Fibroblast of the aortic adventitia (primary cell): ENCODE measurements at places on chromosomes 3 and 15. TPM values are rescaled to one million over a fixed set of nuclear protein-coding genes. Genes with fewer than 3 reads are reported as not detected.

GRCh38 chr15:78991476-78991875 is 46.6 kb upstream of the CTSH start:
- DNase-seq: no peak

DNA sequence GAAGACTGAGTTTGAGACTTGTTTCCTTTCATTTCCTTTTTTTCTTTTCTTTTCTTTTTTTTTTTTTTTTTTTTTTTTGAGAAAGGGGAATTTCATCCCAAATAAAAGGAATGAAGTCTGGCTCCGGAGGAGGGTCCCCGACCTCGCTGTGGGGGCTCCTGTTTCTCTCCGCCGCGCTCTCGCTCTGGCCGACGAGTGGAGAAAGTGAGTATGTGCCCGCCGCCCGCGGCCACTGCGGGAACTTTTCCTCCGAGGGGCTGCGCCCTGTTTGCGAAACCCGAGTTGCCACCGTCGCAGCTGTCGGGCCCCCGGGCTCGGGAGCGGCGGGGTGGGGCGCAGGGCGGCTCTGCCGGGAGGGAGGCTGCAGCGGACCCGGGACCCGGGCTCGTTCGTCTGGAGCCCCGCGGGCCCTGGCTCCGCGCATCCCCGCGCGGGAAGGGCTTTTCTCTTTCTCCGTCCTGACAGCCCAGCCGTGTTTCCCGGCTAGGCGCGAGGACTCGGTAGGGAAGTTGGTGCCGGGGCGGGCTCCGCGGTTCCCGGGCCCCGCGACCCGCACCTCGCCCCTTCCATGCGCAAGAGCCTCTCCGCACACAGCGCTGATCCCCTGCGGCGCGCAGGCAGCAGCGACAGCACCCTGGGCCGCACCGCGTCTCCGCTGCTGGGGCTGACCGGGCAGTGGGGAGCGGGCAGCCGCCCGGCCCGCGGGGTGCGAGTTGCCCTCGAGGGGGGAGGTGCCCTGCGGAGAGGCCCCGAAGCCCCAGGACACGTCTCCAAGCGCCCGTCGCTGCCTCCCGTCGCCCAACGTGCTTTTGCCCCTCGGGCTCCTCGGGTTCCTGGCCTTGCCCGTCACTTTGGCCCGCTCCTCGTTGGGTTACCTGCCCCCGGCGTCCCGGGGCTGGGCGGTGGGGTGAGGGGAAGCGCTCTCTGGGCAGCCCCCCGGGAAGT is 1.4 kb downstream of the IGF1R start:
- DNase-seq: peak; percentile 33

GRCh38 chr3:194931347-194931746 is 245.7 kb downstream of the FAM43A start:
- peak; percentile 26 for DNase-seq

GRCh38 chr15:64249883-64250575 is 87.2 kb upstream of the PPIB start:
- peak; percentile 43 for DNase-seq

DNA sequence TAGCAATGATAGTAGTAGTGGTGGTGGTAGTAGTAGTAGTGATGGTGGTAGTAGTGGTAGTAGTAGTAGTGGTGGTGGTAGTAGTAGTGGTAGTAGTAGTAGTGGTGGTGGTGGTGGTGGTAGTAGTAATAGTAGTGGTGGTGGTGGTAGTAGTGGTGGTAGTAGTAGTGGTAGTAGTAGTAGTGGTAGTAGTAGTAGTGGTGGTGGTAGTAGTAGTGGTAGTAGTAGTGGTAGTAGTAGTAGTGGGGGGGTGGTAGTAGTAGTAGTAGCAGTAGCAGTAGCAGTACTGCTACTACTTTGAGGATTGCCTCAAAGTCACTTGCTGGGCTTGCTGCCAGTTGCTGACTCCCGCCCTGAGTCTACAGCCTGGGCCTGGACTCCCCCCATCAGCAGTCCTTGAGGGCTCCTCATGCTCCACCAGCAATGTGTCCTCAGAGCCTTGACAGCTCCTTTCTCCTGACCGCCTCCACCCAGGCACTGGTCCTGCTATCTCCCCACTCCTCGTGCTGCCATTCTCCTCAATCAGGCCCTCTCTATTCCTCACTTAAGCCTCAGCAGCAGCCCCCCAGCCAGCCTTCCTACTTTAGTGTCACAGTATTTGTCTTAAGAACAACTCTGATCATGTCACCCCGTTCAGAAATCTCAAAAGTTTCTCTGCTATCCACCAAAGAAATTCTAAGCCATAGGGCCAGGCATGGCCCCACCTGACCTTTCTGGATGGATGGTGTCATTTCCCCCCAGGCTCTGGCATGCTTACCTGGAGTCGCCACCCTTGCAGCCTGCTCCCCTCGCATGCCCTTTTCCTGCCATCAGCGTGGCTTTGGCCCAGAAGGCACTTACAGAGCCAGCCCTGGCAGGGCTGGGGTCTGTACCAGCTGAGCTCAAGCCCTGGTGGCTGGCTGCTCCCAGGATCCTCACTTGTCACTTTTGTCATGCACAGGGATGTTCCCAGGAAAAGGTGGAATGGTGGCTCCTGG is 45.6 kb downstream of the DLEC1 start:
- DNase-seq: peak; percentile 31

- DNase-seq: no peak
These were observed 75.8 kb upstream of the GATA2 start for GRCh38 chr3:128568602-128569490.

GRCh38 chr15:89888214-89888804 is 5.5 kb downstream of the AP3S2 start:
- DNase-seq: peak; percentile 84

- peak; percentile 46 for DNase-seq
These were observed 606 bp downstream of the EIF2A start for GRCh38 chr3:150547045-150547741.

DNA sequence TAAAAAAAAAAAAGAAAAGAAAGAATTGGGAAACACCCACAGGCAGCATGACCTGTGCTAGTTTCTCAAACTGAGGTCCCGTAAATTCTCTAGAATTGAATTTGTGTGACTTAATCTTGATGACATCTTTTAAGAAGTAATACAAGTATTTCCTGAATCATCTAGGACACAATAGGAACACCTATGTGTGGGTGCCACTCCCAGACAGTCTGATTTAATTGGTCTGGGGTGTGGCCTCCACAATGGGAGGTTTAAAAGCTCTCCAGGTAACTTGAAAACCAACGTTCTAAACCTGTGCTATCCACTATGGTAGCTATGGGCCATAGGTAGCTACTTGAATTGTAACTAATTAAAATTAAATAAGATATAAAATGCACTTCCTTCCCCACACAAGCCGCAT is 28.1 kb downstream of the CFAP92 start:
- no peak for DNase-seq

GRCh38 chr15:74131628-74132413 is 1.4 kb downstream of the ISLR2 start:
- DNase-seq: no peak

DNA sequence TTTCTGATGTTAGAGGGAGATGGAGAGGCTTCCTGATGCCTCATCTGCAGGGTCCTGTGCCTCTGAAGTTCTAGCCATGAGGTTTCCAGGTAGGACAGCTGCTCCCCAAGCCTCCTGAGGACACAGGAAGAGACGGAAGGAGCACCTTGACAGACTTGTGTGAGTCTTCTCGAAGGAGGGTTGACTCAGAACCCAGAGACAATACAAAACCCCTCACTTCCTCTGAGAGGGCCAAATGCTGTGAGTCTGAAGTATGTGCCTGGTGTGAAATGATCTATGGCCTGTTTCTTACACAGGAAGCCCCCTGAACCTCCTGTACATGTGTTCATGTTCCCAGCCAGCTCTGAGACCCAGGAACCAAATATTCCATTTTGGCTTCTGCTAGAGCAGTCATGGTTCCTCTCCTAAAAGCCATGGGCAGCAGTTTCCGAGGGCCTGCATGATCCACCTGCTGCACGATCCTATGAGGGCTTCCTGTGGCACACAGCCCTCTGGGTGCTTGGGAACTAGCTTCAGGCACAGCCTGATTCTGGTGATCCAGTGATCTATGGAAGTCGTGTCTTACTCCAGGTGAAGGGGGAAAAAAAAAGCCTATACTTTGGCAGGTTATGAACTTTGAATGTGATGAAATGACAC is 62.2 kb downstream of the AAGAB start:
- no peak for DNase-seq

- DNase-seq: peak; percentile 86
These were observed 3.4 kb upstream of the COL7A1 start for GRCh38 chr3:48598323-48599076.

DNA sequence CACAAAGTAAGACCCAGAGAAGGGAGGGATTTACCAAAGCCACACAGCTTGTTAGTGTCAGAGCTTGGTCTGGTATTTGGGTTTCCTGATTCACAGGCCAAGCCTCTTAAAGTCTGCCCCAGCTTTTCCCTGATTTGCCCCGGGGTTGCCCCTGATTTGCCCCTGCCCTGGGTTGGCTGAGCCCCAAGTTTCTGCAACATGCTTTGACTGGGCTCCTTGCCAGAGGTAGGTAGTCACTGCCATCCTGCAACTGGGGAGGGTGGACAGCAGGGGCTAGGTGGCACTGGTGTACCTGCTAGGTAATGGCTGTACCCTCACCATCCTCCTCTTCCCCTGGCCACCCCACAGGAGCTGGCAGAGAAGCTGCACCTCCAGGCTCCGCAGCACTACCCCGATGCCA is 2.5 kb downstream of the MPI start:
- DNase-seq: no peak

- no peak for DNase-seq
These were observed 621.4 kb downstream of the FHIT start for GRCh38 chr3:60629816-60630215.

- DNase-seq: no peak
These were observed 60.4 kb upstream of the SPPL2A start for GRCh38 chr15:50825946-50826345.

GRCh38 chr15:52146776-52147175 is 34.2 kb upstream of the BCL2L10 start:
- DNase-seq: peak; percentile 53

- no peak for DNase-seq
These were observed 95.7 kb upstream of the ALDH1A3 start for GRCh38 chr15:100783760-100784492.

DNA sequence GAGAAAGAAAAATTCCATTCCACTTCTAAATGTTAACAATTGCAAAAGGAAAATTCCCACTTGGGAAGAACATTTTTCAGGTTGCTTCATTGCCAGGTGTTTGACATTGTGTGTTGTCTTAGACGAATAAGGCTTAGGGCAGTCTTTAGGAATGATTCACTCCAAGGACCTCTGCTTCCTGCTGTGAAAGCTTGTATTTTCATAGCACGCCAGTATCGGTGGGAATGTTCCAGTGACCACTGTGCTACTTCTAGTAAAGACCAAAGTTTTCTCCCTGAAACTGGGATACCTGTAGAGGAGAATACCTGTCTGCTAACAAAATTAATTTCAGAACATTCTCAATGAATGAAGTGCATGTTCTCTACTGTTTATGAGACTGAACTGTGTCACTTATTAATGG is 64.1 kb downstream of the CDIN1 start:
- DNase-seq: no peak

GRCh38 chr15:25226360-25226759 is 212.5 kb downstream of the UBE3A start:
- DNase-seq: no peak

DNA sequence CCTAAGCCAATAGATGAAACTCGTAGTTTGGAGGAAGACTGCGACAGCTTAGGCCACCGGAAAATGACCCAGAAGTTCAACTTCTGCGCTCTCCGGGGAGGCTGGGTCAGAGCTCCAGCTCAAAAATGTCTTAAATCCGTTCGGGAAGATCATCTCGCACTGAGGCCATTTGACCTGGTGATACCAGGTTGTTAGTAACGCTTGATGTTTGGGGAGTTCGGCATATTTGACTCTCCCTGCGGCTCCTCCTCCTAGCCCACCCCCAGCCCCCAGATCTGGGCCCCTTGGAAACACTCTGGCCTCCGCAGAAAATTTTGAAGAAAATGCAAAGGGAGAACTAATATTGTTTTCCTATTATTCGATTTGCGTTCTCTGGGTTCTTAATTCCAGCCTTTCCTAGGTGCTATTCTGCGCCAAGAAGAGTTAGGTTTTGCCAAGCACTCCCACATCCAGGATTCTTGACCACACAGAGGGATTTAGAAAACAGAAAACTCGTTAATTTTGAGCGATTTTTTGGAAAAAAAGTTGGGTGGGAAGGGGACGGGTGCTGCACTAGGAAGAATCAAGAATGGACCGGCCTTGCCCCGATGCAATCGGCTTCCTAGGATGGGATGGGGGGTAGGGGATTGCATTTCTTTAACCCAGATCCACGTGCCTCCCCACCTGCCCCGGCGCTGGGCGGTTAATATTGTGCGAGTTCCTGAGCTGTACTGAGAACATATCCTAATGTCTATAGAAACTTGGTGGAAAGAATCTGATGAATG is 50.0 kb downstream of the ZIC4 start:
- DNase-seq: no peak

DNA sequence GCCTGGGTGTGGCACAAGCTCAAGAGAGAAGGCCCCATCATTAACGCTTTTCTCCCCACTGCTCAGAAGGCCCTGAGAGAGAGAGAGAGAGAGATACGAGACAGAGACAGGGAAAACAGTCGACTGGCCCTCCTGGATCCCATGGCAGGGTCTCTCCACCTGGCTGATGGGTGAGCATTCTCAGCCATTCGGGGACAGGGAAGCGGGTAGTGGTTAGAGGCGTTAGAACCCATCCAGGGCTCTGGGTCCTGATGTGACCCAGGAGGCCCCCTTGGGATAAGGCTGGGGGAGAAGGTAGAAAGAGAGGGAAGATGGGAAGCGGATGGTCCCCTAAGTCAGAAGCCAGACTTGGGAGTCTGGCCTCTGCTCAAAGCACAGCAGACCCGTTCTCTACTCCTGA is 7.9 kb downstream of the TGM5 start:
- DNase-seq: no peak

GRCh38 chr15:39581793-39582285 is 960 bp downstream of the THBS1 start:
- peak; percentile 60 for DNase-seq

COPG1 gene
- total RNA-seq: 235 and 371 TPM in 2 replicates

TRMT10C gene
- 26.2 and 32.5 TPM in 2 replicates for total RNA-seq

THOC7 gene
- 44.9 and 68.0 TPM in 2 replicates for total RNA-seq

MINAR1 gene
- 0.98 and 1.7 TPM in 2 replicates for total RNA-seq

FYTTD1 gene
- total RNA-seq: 30.4 and 40.2 TPM in 2 replicates

TMEM212 gene
- not detected in 2 replicates for total RNA-seq

HYAL1 gene
- total RNA-seq: 0.90 TPM in 1 of 2 replicates, not detected in the other

SMAD6 gene
- 17.4 and 27.2 TPM in 2 replicates for total RNA-seq

LYSMD2 gene
- 3.1 and 7.6 TPM in 2 replicates for total RNA-seq

GOLGA8R gene
- 0.33 and 2.3 TPM in 2 replicates for total RNA-seq

CLDN11 gene
- 375 and 661 TPM in 2 replicates for total RNA-seq

ACKR4 gene
- total RNA-seq: 11.4 and 175 TPM in 2 replicates

SH3GL3 gene
- total RNA-seq: 0.09 and 2.1 TPM in 2 replicates

CSPG5 gene
- total RNA-seq: 0.09 TPM in 1 of 2 replicates, not detected in the other

KNSTRN gene
- total RNA-seq: 24.5 and 44.1 TPM in 2 replicates

GOLGA8O gene
- total RNA-seq: 0.09 and 0.33 TPM in 2 replicates

SMC4 gene
- total RNA-seq: 48.7 and 130 TPM in 2 replicates
